ENCODE measurements at places on chromosomes 6 and 20.
A peak's percentile ranks its signal among the peaks of the same experiment; 100 is the strongest.

GRCh38 chr20:5674176-5674660 is 76.0 kb upstream of the SHLD1 start:
- peak; percentile 56 for DNase-seq

DNA sequence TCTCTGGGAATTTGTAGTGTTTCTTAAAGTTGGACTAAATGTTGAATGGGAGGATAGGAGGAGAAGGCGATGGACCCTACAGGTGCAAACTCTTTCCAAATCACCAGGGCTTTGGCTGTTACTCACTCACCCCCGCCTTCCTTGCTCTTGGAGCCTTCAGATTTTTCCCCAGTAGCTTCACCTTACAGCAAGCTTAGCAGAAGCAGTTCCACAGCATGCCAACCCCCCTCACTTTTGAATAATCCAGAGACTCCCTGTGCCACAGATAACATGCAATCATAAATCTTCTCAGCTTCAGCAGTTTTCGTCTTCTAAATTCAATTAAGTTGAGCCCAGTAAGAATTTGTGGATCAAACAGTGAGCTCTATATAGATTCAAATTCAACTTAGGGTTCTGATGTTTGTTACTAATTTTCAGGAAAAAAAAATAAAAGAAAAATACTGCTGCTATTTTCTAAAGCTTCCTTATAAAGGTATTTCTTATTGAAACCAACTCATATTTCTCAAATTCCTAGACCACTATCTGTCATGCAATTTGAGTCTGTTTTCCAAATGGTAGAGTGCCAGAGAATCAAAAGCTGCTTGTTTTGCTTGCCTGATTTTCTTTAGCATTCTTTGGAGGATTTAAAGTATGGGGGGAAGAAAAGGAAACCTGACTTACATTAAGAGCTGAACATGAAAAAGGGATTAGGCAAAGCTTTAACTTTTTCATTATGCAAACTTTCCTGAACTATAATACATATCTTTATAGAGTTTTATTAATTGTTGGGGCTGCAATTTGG is 166.4 kb downstream of the EYA4 start:
- no peak for DNase-seq

DNA sequence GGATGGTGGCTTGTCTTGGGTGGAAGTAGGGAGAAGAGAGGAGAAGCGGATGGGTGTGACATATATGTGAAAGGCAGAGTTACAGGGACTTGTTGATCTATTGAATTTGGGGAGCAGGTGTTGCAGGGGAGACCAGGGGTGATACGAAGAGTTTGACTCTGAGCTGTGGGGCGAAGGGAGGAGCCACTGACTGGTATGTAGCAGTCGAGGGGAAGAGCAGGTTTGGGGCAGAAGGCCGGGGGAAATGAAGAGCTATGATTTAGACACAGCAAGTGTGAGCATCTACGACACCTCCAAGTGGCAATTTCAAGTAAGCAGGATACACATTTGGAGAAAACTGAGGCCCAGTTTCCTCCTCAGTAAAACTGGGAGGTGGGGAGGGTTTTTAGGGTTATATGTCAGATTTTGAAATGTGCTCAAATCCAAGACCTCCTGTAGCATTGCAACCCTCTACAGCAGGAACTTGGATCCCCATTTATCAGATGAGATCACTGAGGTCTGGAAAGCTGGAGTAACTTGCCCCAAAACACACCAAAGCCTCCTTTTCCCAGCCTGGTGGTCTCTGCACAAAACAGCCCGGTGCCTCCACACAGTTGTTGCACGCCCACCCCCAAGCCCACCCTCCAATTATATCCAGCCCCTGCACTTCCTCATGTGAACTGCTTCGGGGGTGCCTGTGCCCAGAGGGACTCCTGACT is 137.8 kb downstream of the PREX1 start:
- DNase-seq: no peak

- no peak for DNase-seq
Measured at GRCh38 chr6:4664117-4664626, 112.0 kb upstream of the CDYL start.

DNA sequence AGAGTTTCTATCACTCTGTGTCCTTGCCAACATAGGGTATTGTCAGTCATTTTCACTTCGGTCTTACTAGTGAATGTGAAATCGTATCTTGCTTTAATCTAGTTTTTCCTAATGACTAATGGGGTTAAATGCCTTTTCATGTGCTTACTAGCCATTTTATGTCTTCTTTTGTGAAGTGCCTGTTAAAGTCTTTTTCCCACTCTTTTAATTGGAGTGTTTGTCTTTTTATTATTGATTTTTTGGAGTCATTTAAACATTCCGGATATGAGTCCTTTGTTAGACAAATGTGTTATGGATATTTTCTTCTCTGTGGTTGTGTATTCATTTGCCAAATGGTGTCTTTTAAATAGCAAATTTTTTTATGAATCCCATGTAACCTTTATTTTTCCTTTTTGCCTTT is 194.6 kb downstream of the CDH26 start:
- DNase-seq: no peak

DNA sequence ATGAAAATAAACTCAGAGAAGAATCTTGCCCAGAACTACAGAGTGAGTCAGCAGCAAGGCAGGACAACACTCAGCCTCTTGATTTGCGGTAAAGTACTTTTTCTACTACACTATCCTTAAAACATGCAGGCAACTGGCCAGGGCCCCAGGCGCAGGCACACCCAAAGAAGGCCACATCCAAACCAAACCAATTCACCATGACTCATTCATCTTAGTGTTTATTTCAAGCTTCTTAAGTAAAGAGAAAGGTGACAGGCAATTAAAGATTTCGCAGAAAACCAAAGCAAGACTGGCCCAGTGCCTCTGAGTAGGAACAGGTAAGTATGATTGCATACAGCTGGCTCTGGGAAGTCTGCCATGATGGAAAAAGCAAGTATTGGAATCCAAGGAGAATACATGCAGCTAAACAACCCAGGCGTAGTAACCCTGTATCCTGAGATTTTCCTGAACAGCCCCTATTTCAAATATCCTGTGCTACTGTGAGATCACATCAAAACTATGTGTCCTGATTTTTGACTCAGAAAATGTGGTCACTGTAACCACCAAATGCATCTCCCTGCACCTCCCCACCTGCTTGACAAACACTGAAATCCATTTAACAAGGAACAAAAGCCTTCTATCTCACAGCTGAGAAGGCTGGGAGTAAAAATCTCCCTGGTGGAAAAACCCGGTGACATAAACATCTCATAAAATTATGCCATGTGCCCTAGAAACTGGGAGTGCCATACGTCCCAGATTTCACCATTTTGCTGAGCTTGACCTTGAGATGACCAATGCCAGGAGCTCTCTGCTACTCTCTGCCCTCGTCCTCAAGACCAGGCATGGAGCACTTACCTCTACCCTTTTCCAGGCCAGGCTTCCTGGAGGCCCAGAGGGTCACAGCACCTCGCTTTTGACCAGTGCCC is 12.4 kb downstream of the WFDC3 start:
- peak; percentile 41 for DNase-seq

- no peak for DNase-seq
Measured at GRCh38 chr20:15923030-15923776, 650.0 kb downstream of the KIF16B start.

GRCh38 chr6:152648105-152648504 is 10.9 kb upstream of the SYNE1 start:
- DNase-seq: no peak

- no peak for DNase-seq
Measured at GRCh38 chr6:108760126-108761050, 87.8 kb upstream of the ARMC2 start.

DNA sequence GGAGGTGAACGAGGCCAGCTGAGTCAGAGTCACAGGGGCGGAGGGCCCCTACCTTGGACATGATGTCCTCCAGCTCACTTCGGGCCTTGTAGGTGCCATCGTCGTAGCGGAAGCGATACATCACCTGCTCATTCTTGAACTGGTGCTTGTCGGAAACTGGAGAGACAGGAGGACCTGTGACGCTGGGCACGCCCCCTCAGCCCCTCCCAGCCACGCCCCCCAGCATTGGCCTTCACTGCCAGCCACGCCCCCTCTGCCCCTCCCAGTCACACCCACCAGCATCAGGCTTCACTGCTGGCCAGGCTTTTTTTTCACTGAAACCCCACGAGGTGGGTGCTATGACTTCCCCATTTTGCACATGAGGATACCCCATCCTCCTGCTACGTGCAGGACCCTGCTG is 148.2 kb downstream of the PREX1 start:
- DNase-seq: peak; percentile 31

GRCh38 chr6:3848925-3849605 is at the start of gene FAM50B:
TSS of gene FAM50B (plus strand) at chr6:3849373. CDS start at chr6:3849812, 439 bp downstream.
- DNase-seq: peak; percentile 92

DNA sequence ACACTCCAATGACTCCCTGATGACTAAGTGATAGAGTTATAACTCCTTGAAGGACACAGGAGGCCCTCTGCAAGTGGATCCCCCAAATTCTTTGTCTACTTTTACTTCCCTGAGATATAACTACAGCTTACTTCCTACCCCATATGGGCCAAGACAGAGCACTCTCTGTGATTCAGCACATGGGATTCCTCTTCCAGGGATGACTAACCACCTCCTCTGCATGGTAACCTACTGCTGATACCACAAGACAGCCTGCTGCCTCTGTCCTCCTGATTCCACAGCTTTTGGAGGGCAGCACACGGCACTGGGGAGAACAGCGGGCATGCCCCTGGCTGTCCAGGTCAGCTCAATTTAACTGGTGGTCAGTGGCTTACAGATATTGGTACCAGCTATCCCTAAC is 675.7 kb upstream of the AGPAT4 start:
- DNase-seq: no peak

- no peak for DNase-seq
Measured at GRCh38 chr20:46114449-46114848, 3.7 kb upstream of the CD40 start.

- DNase-seq: no peak
Measured at GRCh38 chr20:38266426-38266825, 5.9 kb upstream of the KIAA1755 start.

- DNase-seq: no peak
Measured at GRCh38 chr6:168999392-168999791, 254.3 kb downstream of the THBS2 start.

DNA sequence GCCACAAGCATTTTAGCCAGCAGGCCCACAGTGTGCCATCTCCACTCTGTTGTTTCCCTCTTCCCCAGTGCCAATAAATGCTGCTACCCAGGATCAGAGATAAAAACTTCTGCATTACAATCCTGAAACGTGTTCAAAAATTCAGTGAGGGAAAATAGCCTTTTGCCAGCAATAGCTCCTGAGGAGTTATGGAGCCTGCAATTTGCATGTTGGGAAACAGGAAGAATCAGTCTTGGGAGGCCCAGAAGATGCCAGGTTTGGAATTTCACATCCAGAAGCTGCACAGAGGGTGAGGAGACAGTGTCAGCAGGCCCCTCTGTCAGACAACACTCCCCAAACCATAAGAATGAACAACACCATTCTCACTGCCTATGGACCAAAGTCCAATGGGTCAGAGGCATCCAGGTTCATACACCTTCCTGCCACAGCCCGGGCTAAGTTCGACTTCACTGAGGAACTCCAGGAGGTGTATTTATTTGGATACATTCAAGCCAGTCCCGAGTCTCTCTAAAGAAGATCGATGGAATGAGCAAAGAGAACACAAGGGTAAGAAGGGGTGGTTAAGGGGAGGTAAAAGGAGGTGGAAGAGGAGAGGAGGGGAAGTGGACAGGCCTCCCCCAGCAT is 20.8 kb downstream of the RRBP1 start:
- DNase-seq: no peak

DNA sequence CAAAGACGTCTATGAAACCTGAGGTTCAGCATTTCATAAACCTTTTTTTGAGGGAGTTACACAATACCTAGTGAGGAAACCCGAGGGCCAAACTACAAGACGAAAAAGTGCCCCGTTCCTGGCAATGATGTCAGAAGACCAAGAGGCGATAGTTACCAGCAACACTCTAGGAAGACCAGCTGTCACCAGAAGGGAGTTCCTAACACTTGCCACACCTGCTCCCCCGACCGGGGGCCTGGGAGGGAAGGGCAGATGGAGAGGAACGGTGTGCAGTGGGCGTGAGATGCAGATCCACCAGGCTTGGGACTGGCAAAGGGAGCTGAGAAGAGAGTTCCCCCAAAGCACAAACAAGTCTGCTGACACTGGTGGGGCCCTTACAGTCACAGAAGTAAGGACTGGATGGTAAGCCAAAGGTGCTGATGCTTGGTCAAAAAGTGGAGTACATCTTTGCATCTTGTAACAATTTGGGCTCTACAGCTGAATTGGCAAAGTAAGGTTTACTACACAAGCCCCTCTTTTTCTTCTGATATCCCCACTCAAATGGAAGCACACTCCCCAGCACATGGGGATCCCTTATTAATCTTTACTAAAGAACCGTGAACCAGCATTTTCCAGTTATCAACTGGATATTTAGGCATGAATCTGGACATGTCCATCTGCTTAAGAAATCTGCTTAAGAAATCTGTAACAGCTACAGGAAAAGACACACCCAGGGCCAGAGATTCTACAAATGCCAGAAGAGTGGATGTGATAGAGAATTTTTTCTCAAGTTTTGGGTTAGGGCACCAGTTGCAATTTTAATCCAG is 38.5 kb downstream of the PANK2 start:
- no peak for DNase-seq

DNA sequence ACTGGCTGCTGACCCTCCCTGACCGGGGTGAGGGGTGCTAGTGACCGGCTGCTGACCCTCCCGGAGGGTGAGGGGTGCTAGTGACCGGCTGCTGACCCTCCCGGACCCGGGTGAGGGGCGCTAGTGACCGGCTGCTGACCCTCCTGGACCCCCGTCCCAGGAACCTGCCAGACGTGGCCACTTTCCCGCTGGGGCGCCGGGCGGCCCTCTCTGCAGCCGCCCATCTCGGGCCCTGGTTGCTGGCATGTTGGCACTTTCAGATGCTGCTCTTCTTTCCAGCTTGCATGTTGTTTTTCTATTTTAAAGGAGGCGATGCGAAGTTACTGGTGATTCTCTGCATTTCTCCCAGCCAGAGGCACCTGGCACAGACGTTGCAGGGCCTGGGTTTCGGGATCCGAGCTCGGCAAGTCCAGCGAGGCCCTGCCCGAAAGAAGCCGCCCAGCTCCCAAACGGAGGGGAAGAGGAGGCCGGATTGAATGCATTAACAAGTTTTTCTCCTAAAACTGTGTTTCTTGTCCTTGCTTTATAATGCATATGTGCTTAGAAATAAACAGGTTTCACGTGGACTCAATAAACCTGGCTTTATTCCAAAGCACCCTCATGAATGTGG is 34.4 kb downstream of the FRMD1 start:
- DNase-seq: no peak

DNA sequence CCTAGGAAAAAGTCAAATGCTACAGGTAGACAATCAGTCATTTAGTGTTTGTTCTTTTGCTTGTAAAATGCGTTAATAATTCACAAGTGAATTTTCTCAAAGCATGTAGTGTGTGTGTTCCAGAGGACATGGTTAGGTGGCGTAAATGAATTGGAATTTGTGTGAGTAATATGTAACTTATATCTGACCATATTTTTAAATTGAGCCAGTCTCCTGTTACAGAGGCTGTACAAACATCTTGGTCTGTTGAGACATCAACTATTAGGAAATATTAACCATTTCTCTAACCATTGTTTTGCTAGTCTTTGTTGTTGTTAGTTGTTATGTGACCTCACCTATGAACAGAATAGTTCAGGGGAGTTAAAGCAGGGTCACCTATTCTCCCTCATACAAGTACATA is 22.7 kb downstream of the MCM8 start:
- no peak for DNase-seq
